ENCODE measurements at places on chromosomes 6 and 20. TPM values are rescaled to one million over a fixed set of nuclear protein-coding genes. Genes with fewer than 3 reads are reported as not detected.

DNA sequence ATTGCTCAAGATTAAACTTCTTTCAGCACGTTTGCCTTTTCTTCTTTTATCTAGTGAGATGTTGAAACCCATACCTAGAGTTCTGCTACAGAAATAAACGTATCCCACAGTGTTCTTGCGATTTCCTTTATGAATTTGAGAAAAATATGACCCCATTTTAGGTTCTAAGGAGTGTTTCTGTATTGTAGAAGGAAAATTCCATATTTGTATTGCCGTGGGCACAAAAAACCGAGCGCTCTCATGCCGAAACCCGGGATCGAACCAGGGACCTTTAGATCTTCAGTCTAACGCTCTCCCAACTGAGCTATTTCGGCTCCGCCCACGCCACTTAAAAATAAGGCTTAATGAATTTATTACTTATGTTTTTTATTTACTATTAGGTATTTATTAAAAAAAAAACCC, 23.7 kb downstream of the ZNF311 start:
- DNase-seq, result no peak

GRCh38 chr6:81939766-81940165, 187.3 kb upstream of the TENT5A start:
- no peak for DNase-seq

DNA sequence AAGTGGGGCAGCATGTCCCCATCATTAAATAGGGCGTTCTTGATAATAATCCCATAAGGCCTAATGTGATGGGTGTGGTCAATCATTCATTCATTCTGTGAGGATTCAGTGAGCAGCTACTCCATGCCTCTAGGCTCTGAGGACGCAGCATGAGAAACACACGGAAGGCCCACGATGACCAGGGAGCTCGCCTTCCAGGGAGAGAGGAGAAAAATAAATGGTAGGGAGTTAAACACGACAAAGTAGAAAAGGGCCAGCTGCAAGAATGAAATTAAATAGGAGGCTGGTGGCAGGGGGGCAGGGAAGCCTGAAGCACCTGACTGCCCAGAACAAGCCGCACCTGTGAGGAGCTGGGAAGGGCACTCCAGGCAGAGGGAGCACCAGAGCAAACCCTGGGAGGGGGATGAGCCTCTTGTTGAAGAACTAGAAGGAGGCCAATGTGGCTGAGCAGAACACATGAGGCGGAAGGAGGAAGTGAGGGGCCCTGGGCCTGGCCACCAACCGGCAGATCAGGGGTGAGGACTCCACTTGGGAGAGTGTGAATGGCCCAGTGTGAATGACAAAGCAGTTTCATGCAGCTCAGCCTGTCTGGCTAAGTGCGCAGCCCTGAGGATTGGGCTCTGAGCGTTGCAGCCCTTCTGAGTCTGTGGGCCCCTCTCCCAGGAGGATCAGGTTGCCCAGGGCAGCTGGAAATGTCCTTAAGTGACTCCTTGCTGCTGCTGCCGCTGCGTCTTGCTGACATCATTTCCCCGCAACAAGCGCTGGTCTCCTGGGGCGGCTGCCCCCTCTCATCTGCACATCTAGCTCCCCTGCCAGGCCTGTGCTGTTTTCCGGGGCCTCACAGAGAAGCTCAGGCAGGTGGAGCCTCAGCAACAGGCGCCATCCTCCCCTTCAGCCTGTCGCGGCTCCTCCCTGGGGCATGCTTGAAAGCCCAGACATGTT, 99.9 kb downstream of the CDH26 start:
- no peak for DNase-seq

Gene ZSCAN9
- total RNA-seq, result 5.3 TPM

- DNase-seq, result peak; percentile 46
Observed at GRCh38 chr6:160455541-160456213, 107.5 kb downstream of the SLC22A3 start.

Gene STMND1
- total RNA-seq, result not detected

DNA sequence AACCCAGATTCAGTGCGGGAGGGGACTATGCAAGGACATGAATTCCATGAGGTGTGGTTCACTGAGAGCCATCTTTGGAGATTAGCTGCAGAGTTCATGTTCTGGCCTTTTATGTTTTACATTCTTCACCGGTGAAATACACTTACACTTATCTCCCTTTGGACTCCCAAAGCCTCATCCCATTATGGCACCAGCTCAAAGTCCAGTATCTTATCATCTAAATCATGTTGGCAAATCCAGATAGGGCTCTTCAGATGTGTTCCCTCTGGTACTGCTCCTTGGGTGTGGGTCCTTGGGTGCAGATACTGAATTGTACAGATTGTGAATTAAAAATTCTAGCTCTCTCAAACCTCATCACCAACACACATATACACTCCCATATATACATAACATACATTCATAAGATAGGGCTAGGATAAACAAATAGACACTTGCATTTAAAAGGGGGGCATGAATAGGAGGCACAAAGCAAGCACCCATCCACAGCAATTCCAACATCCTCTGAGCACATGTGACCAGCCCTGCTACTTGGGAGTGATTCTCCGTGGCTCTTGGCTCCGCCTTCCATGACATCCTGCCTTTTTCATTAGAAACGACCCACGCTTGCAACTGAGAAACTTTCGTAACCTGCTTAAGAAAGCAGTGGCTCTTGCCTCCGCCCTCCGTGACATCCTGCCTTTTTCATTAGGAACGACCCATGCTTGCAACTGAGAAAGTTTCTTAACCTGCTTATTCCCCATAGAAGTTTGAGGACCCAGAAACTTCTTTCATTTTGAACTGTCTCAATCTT, 53.6 kb upstream of the LRRC1 start:
- DNase-seq, result no peak

Gene ARFGEF3
- total RNA-seq, result 4.7 TPM

- no peak for DNase-seq
Observed at GRCh38 chr6:45886776-45887175, 128.9 kb downstream of the CLIC5 start.

Gene CST9L
- not detected for total RNA-seq

Gene SPTLC3
- 74.1 TPM for total RNA-seq

DNA sequence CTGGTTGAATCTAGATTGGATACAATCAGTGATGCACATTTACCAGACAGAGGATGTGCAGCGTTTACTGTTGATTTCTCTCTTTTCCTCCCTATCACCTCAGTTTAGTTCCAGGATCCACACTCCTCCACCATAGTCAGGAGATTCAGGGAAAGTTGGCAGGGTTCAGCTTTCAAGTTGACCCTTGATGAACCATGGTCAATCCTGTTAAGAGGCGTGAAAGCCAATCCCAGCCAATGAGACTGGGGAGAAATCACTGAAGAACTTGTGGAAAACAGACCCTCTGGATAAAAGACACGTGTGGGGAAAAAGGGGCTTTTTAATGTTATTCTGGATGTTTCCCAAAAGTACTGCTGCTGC, 19.2 kb upstream of the SCP2D1 start:
- DNase-seq, result no peak

GRCh38 chr6:113739041-113739655, 118.0 kb upstream of the MARCKS start:
- DNase-seq, result no peak

Gene CPXM1
- total RNA-seq, result 1.3 TPM

- no peak for DNase-seq
Observed at GRCh38 chr6:144265390-144265789, 19.7 kb upstream of the UTRN start.

DNA sequence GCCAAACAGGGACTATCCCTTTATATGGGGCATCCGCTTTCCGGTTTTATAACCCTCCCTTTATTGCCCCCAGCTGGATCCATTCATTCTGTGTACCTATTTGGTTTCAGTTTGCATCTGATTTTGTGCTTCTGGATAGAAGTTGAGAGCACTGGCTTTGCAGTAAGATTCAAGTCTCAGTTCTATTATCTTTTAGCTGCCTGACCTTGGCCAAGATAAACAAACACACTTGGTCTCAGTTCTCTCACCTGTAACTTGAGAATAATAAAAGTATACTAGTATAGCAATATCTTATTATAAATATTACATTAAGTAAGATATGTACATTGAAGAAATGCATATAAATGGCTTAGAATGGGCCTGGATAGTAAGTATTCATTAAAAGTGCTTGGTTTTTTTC, 182.4 kb upstream of the TSHZ2 start:
- DNase-seq, result no peak

- no peak for DNase-seq
Observed at GRCh38 chr20:21019814-21020658, 86.1 kb downstream of the LINC00237 start.

- DNase-seq, result no peak
Observed at GRCh38 chr6:107641071-107641470, 151.2 kb downstream of the SOBP start.

Gene PRDM1
- 49.0 TPM for total RNA-seq

DNA sequence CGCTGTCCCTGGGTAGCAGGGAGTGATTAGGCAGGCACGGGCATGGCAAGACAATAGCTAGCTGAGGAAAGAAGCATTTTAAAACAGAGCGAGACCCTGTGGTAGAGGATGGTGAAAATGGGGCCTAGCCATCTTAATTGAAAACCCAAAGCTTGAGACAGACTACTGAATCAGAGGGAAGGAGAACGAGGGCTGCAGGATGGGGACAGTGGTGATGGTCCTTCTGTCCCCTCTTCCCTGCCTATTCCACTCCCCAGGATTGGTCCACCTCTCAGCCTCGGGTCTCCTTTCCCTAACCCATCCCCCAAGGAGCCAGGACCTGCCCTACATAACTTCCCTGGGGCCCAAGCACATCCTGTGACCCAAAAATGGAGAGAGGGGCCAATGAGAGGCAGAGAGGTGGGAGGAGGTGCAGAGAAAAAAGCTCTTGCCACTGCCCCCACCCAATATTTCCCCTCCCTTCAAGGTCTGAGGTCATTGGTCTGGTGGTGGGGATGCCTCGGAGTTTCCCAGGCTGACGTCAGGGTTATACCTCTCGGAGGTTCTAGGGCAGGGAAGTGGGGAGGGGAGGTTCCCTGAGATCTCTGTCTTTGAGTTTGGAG, 884 bp upstream of the CUTA start:
- DNase-seq, result no peak

- no peak for DNase-seq
Observed at GRCh38 chr6:27669624-27670301, 196.9 kb upstream of the ZNF184 start.

Gene JAG1
- 238 TPM for total RNA-seq

- DNase-seq, result no peak
Observed at GRCh38 chr6:123768921-123769320, 34.7 kb upstream of the NKAIN2 start.

DNA sequence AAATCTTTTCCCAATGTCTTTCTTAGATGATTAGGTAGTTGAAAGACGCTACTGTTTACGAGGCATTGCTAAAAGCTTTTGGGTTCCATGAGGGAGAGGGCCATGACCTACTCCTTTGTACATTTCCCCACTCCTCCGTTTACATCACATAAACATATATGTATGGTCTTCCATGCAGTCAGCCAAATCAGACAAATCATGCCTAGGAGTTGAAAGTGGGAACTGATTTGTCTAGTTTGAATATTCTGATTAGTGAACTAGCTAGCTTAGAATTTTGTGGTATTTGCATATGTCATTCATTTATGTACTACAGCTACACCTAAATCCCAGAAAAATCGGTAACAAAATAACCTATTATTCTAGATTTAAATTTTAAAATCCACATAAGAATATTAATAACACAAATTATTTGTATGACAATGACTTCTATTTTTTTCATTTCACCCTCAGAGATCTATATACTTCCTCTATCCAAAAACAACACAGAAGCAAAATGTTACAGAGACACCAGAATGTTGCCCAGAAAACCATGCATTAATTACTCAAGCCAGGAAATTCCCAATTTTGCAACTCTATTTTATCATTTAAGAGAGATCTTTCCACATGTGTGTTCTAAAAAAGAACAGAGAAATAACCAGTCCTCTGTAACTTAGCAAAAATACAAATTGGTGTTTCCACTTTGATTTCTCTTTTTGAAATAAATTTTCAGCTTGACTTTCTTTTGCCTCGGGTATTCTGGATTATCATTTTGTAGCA, 231.9 kb downstream of the LAMA2 start:
- no peak for DNase-seq

DNA sequence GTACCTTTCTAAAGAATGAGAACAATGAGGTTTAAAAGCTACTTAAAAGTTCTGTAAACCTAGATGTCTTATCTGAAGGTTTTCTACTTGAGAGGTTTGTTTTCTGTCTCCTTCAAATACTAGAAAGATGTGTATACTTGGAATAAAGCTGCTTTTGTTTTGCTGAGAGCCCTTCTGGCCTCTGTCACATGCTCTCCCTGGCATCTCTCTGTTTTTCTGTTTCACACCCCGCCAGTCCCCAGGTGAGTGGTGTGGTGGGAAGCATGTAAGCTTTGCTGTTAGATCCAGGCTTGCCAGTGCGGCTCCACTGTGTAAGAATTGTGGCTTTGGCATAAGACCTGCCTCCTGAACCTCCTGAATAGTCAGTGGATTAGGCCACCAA, 56.8 kb downstream of the SNX9 start:
- no peak for DNase-seq

DNA sequence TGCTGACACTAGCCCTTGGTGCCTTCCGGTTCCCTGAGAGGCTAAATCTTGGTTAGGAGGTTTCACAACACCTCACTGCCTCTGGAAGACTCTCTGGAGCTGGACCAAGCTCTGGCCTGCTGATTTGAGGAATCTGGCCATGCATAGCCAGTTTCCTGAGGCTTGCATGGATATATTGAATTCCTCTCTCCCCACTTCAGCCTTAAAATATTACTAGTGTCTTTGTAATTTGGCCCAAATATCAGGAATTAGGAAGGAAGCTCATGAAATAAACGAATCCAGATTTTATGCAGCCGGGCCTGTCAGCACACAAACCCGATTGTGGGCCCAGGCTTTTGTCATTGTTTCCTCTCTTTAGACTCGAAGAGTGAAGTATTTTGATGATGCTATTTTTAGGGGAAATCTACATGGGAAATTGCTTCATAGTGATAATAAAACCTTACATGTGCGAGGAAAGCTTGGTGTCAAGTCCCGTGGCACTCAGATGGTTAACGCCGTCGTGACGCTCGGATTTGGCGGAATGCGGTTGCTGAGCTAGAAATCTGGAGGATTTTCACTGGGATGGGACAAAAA, 144.4 kb downstream of the PHACTR3 start:
- no peak for DNase-seq

Gene TMEM14B
- total RNA-seq, result 46.7 TPM

DNA sequence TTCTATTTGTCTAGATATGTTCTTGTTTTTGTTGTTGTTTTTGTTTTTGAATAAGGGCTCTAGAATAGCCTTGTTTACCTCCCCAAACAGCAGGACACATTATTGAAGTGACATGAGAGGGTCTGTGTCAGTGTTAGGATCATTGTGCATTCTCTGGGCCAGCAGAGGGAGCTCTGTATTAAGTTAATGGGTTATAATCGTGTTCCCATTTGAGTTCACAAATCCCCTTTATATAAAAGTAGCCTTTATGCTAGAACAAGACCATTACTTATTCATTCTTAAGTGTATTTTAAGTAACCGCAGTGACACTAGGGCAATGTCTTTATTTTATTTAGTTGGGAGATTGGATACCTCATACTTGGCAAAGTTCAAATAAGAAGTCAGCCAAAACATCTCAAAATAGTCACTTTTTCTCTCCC, 44.8 kb downstream of the STK4 start:
- no peak for DNase-seq

- no peak for DNase-seq
Observed at GRCh38 chr6:169156108-169156792, 97.4 kb downstream of the THBS2 start.
